ENCODE measurements at places on chromosomes 2 and 18.

DNA sequence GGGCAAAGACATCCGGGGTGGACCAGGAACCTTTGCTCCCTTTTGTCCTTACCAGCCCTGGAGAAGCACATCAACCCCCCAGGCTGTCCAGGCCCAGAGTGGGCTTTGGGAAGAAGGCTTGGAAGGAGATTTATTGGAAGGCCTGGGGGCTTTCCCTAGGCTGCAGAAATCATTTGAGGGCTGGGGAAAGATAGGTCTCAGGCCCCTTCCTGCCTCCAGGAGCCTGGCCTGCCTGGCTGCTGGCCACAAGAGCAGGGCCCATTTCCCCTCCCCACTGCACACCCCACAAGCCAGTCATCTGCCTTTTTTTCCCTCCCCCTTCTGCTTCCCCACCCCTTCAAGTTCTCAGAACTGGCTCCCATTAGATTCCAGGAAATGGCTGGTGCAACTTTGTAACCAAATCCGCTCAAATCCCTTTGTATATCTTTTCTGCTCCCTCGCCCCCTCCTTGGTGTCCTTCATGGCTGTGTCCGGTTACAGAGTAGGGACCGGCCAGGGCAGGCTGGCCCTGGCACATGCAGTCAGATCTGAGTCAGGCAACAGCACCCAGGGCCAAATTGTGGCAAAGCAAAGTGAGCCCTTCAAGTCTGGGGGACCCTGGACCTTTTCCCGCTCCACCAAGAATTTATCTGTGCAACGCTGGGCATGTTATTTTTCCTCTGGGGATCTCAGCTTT lies 20.8 kb upstream of the TNP1 start:
- no peak for DNase-seq

DNA sequence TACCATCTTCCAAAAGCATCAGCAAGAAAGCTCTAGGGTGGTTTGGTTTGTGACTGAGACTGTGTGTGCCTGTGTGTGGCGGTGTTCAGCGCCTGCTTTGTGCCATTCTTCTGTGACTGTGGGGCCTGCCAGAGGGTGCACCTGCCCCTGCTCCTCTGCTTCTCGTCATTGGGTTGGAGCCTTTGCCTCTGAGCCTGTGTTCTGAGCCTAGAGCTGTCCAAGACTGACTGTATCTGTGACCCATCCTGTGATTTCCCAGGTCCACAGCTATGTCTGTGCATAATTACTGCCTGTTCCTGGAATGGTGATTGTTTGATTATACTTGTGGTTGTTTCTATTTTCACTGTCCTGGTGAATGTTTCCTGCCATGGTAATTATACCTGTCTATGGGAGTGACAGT lies 57.1 kb upstream of the KLHL29 start:
- DNase-seq: peak; percentile 26

- DNase-seq: no peak
These were observed 344.5 kb upstream of the ATP5MC3 start for GRCh38 chr2:175525975-175526374.

DNA sequence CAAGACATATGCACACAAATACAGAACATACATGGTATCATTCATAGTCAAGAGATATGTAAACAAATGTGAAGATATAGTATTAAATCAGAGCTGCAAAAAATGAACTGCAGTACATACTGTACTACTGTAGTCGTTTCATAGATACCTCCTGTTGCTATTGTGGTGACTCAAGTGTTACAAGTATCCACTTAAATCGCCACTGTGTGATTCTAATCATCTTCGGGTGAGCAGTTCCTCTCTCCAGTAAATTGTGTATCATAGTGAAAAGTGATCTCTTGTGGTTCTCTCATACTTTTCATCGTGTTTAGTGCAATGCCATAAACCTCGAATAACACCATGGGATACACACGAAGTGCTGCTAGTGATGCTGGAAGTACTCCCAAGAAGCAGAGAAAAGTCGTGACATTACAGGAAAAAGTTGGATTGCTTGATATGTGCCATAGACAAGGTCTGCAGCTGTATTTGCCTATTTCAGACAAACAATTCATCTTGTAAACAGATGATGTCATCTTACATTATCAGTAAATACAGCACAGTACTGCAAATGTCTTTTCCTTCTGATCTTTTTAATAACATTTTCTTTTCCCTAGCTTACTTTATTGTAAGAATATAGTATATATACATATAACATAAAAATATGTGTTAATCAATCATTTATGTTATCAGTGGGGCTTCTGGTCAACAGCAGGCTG lies 222.2 kb downstream of the BCL11A start:
- DNase-seq: peak; percentile 5

DNA sequence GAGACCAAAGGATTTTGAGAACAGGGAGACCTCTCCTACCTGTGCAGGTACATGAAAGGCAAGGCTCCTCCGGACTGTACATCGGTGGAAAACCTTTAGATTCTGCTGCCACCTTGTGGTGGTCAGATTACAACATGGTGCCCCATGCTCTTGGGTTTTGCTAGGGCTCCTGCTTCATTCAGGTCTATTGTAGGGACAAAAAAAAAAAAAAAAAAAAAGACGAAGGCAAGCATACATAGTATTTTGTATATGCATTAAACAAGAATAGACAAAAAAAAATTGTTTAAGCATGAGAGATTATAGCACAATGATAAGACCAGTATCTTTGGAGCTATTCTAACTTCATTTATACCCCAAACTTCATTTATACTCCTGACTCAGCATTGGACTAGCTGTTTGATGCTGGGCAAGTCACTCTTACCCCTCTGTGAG lies 27.4 kb upstream of the SPR start:
- peak; percentile 93 for DNase-seq

GRCh38 chr2:238900511-238900910 lies 52.6 kb downstream of the TWIST2 start:
- no peak for DNase-seq

- no peak for DNase-seq
These were observed 8.1 kb downstream of the MRPS5 start for GRCh38 chr2:95113464-95113863.

GRCh38 chr2:203987959-203988358 lies 51.4 kb downstream of the ICOS start:
- no peak for DNase-seq

DNA sequence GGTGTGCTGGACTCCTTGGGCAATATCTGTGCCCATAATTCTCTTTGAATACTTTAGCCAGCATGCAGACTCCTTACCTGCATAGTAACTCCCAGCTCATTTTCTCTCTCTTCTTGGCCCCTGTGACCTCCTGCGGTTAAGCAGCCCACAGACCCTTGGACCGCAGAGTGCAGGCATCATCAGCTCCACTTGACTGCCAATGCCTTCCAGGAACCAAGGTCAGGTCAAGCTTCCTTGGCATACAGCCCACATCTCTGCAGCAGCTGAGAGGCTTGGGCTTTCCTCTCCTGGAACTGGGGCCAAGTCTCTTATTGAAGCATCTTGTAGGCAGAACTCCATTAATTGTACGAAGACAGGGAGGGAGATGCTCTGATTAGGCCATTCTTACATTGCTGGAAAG lies 130.1 kb upstream of the PIEZO2 start:
- DNase-seq: no peak

DNA sequence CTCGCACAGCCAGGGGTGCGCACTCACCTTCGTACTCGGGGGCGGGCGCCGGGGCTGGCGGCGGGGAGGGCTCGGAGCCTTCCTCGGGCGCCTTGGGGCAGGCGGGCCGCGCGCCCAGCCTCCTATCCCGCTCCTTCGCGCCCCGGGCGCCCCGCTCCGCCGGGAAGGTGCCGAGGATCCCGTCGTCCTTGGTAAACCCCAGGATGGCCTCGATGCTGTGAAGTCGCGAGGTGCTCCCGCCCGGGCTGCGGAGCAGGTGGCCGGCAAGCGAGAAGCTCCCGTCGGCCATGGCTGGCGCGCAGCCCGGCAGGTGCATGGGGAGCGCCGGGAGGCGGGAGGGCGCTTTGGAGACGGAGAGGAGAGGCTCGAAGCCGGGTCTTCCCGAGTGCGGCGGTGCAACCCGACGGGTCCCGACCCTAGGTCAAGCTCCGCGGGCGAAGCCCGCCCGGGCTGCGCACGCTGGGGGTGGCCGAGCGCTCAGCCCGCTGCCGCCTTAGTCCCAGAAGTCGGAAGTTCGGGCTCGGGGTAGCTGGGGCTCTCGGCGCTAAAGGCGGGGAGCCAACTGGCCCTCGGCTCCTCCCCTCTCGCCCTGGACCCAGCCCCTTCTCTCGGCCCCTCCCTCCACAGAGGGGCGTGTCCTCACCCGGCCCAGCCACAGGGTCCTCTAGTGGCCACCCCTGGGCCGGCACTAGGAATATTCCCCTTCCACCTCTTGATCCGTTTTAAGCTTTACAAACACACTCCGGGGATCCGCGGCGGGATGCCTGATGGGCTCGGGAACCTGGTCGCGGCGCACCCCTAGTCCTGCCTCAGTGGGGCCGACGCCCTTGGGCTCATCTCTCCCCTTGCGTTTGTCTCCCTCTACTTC lies at the start of gene RAX:
RAX (minus strand) TSS at position 564 of the 868 bp plus-strand sequence; CDS start at position 316, 248 bp downstream.
- peak; percentile 96 for DNase-seq

DNA sequence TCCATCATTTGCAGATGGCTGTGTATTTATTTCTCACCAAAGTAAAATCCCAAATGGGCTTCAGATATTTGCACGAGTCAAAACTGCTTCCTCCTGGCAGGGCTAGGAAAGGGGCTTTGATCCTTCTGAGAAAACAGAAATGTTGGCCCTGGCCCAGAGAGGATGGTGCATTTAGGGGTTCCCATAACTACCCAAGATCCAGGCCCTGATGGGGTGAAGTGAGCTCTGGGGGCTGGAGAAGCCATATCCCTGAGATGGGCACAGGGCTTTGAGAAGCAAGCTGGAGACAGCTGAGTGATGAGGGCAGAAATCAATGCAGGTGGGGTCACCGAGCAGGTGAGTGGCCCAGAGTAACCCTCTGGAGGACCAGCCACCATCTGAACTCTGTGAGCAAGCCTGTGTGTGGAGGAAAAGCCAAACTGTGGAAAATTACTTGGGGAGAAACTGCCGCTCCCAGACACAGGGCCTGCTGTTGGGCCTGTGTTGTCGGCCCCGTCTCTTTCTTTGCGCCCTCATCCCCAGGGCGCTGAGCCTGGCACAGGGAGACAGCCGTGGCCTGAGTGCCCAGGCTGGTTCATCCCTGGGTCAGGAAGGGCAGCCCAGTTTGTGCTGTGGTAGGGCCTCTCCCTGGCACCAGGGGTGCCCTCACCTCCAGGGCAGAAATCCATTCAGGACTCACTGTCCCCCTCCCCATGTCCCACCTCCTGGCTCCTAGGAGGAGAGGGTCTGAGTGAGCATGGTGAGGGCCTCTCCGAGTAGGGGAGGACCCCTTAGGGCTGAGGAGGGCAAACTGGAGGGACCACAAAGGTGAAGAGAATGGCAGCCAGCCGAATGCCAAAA lies 167.8 kb upstream of the HAAO start:
- no peak for DNase-seq

DNA sequence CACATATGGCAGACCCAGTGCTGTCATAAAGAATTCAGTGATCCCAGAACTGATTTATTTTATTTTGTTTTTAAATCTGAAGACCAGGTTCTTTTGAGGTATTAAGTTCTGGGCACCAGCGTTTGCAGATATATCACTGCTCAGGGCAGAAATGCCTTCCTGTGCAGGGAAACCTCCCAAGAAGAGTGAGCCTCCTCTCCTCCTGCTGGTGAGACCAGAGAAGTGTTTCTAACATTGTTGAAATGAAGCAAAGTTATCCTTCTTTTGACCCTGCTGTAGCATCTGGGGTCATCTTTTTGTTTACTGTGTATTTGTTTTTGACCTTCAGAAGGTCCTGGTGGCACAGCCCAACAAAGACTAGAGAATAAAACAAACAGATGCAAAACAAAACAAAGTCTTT lies 94.0 kb downstream of the AQP4 start:
- DNase-seq: peak; percentile 61

DNA sequence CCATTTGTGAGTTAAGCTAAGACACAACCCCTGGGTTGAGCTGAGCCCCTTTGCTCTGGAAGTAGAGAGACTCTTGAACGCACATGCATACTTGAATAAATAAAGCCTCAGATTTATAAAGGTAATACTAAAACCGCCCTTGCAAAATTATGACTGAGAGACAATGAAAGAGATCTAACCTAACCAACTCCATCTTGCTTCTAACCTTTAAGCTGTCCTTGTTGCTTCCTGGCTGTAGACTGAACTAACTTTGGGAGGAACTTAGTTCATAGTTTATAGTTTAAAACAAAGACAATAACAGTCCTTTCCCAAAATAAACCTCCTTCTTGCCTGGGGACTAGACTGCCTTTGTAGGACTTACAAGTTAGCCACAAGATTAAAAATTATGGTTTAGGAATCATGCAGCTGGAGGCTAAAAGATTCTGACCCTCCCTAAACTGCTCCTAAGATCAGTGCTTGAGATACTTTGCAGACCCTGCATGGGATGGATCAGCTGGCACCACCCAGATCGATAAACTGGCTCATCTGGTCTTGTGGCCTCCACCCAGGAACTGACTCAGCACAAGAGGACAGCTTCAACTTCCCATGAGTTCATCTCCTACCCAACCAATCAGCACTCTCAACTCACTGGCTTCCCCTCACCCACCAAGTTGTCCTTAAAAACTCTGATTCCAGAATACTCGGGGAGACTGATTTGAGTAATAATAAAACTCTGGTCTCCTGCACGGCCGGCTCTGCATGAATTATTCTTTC lies 240.2 kb upstream of the SLC14A2 start:
- no peak for DNase-seq

DNA sequence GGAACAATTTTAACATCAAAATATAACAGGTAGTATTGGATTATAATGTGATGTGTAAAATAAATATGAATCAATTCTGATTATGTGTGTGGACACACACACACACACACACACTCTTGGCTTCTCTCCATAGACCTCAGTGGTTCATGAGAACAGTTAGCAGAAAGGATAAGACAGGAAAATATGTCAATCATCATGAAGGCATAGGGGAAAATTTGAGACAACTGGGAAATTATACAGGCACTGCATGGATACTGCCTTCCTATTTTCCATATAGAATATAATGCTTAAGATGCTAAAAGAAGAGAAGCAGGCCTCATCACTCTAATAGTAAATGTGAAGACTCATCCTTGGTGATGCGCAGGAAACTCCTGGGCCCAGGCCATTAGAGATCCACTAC lies 884.5 kb downstream of the SUCLG1 start:
- no peak for DNase-seq

DNA sequence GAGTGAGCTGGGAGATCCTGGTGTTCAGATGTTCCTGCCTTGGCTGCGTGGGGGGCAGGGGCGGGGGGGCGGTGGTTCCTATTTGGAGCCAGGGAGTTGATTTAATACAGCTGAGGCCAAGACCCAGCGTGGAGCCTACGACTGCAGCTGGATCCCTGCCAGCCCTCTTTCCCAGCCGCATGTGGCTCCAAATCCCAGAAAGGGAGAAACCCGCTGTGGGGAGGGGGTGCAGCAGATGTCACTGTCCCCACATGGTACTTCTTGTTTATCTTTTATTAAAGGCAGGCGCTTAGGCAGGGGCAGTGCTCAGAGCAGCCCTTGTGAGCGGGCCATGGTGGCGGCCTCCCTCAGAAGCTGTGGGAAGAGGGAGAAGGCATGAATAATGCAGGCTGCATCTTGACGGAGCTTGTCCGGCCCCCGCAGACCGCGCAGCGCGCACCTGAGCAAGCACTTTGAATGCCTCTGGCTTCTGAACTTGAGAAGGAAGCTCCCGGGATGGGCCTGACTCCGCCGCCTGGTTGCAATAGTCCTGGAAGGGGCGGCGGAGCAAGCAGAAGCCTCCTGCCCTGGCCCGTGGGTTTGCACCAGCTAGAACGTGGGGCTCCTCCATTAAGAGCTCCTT lies 112.1 kb downstream of the GLI2 start:
- no peak for DNase-seq

- no peak for DNase-seq
These were observed 886.2 kb upstream of the NRXN1 start for GRCh38 chr2:51918113-51918512.

- no peak for DNase-seq
These were observed 33.3 kb downstream of the RPIA start for GRCh38 chr2:88724643-88725332.
